Adipocyte (in vitro differentiated cells): ENCODE measurements at places on chromosomes 3 and 15.

DNA sequence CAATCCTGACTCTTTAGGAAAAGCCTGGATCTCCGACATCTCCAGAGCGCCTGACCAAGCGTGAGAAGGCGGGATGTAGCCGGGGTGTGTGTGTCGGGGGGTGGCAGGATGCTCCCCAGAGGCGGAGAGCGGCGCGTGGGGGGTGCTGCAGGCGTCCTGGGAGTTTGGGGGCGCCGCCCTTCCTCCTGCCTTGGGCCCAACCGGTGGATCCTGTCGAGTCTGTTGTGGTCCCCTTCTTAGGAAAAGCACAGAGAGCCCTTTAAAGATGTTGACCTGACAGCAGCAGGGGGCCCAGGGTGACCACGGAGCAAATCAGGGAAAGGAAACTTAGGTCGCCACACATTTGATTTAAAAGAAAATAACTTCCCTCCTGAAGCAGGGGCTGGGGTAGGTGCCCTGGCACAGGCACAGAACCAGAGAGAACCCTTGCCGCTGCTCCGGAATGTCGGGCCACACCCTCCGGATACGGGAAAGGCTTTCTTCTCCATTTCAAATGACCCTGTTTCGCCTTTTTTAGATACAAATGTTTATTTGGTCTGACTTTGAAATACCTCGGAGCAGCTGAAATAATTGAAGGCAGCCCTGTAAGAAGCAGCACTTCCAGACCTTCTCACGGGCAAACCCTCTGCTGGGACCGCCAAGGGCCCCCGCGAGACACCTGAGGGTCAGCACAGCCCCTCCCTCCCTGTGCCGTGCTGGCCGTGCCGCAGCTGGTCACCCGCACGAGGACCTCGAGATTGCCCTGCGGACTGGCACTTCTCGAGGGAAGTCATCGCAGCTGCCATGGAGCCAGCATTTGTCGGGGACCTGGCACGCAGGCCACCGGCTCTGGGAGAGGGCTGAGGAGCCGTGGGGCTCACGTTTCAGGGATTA is 102.9 kb upstream of the KLF13 start:
- DNase-seq = peak; percentile 39

DNA sequence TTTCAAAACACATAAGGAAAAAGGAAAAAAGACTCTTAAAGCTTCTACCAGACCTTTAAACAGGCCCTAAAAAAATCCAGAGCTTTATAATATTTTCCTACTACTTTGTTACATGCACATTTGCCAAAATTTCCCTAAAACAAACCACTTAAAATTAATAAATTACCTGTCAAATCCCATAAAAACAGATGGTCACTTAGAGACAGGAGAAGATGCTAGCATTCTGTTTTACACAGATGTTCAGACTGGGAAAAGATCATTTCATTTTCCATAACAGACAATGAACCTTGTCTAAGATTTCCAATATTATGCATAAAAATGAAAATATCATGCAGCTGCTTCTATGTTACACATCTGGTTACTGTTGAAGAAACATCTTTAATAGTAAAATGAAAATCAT is 66.6 kb downstream of the SUCLG2 start:
- no peak for DNase-seq

- DNase-seq = no peak
Measured at GRCh38 chr3:87576752-87577151, 300.4 kb upstream of the POU1F1 start.

GRCh38 chr3:99128235-99128634 is 226.7 kb upstream of the DCBLD2 start:
- peak; percentile 49 for DNase-seq

DNA sequence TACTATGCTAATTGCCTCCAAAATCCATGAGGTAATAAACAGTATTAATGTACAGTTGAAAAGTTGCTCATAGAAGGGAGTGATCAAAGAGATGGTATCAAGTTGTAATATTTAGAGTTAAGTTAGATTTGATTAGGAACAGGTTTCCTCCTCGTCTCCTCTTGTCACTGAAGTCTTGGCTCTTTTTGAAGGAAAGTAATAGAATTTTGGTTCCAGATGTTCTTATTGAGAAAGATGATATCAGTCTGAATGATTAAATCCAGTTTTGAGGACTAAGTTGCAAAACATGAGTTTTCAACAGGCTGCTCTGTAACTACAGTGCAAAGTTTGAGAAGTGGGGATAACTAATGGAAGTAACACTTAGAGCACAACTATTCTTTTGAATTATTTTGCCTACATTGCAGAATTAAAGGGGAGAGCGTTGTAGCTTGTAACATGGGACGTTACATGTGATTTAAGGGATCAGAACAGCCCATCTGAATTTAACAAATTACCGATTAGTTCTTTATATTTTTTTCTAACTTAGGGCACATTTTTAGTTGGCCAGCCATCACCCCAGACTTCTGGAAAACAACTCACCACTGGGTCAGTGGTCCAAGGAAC is 48.3 kb downstream of the MAP6D1 start:
- DNase-seq = peak; percentile 80

GRCh38 chr15:101504866-101505609 is 15.5 kb upstream of the PCSK6 start:
- no peak for DNase-seq

GRCh38 chr3:63687278-63688225 is 35.1 kb downstream of the SNTN start:
- no peak for DNase-seq

DNA sequence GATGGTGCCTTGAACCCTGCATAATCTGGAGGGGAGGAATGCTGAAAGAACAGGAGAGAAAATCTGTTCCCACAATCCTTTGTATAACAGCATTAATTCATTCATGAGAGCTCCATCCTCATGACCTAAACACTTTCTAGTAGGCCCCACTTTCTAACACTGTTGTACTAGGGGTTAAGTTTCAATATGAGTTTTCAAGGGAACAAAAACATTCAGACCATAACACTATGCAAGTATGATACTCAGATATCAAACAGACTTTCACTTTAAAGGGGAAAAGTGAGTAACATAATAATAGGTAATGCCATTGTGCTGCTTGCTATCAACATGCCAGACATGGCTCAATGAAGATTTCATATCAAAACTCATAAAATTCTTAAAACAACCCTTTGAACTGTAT is 32.4 kb upstream of the PLSCR2 start:
- DNase-seq = no peak

DNA sequence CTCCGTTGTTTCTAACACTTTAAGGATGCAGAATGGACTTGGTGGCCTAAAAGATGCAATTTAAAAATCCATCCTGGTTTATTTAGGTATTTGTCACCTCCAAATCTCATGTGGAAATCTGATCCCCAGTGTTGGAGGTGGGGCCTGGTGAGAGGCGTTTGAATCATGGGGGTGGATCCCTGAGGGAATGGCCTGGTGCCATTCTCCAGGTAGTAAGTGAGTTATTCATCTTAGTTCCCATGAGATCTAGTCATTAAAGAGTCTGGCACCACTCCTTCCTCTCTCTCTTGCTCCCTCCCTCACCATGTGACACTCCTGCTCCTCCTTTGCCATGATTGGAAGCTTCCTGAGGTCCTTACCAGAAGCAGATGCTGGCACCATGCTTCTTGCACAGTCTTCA is 339.1 kb downstream of the NTRK3 start:
- no peak for DNase-seq

- peak; percentile 8 for DNase-seq
Measured at GRCh38 chr3:169552533-169552932, 111.0 kb downstream of the MECOM start.

DNA sequence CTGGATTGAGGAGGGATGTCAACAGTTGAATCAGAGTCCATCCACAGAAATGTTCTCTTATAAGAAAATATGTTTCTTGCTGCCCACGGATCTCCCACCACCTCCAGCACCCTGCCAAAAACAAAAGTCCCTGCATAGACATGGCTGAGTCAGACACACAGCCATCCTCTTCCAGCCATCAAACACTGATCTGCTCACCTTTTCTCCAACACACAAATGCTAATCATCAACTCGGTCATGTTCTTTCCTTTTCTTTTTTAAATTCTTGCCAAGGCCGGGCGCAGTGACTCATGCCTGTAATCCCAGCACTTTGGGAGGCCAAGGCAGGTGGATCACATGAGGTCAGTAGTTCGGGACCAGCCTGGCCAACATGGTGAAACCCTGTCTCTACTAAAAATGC is 110.7 kb upstream of the IL12A start:
- no peak for DNase-seq

DNA sequence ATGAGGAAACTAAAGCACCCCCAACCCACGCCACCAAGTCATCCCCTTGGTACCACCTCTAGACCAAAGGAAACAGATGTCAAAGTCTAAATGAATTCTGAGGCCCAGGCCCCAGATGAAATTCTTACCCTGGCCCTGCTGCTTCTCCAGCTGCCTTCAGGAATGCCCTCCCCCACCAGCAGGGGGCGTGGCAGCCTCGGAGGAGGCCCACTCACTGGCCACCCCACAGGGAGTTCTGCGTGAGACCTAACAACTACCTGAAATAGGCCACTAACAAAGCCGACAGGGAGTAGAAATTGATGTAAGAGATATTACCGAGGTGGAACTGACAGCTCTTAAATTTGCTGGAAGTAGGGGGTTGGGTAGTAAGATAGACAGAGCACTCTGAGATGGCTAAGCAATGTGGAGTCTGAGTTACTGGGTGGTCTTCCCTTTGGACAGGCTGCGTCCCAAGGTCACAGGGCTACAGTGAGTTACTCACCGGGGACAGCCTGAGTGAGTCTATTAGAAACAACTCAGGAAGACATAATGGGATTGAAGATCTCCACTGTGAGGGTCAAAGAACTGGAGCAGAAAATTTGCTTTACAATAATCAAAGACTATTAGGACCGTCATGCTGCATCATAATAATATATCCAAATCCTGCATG is 240.7 kb downstream of the SHOX2 start:
- no peak for DNase-seq

DNA sequence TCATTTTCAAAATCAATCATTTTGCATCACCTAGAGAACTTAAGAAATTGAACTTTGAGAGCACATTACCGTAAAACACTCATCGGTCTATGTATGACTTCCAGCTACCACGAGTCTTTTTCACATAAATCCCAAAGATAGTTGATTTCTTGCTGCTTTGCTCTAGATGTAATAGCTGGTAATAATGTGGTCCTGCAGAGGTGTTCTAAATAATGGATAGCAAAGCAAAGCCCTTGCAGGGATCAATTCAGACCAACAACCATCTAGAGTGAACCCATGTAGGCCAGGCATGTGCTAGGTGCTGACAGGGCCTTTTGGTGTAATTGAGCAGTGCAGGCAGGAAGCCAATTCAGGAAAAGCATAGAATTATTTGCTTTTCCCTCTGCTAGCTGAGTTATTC is 26.1 kb upstream of the C3orf80 start:
- no peak for DNase-seq

DNA sequence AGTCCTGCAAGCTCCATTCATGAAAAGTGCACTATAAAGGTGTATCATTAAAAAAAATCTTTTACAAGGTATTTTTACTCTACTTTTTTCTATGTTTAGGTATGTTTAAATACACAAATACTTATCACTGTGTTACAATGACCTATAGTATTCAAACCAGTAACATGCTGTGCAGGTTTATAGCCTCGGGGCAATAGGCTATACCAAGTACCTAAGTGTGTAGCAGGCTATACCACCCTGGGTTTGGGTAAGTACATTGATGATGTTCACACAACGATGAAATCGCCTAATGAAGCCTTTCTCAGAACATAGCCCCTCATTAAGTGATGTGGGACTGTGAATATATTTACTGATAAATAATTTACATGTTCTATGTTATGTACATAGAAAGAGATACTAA is 104.6 kb downstream of the ATP1B3 start:
- DNase-seq = no peak

- no peak for DNase-seq
Measured at GRCh38 chr3:37598808-37599581, 262.7 kb upstream of the CTDSPL start.

GRCh38 chr3:13027154-13027553 is 46.1 kb downstream of the IQSEC1 start:
- DNase-seq = no peak

- peak; percentile 77 for DNase-seq
Measured at GRCh38 chr3:129824926-129825541, 68.5 kb downstream of the TMCC1 start.

GRCh38 chr3:170499562-170500156 is 81.0 kb downstream of the CLDN11 start:
- peak; percentile 87 for DNase-seq

DNA sequence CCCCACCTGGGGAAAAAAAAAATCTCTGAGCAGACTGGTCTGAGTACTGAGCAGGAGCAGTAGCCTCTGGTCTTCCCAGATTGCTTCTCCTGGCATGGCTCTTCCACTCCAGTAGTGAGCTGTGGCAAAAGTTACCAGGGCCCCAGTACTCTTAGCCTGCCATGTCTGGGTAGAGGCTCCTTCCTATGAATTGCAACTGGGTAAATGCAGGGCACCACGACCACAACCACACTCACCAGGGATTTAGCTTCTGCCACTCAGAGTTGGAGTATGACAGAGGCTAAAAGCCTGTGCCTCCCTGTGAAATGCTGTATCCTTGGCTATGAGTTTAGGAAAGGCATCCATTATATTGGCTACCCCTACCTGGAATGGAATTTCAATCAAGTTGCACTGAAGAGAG is 67.9 kb upstream of the CCDC54 start:
- DNase-seq = no peak

DNA sequence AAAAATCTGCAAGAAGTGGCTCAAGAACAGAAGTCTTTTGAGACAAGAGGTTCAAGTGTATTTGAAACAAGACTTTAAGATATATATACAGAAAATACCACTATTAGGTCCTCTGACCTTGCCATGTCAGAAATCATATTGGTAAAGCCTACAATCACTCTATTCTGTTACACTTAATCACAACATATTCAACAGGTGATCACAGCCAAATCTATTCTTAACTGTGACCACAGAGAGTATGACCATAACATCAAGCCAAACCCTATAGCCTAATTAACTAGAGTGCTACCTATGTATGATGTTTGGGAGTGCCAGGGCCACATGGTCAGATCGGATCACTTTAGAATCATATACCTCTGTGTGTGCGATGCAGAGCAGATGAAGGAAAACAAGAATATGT is 2.2 kb downstream of the DNAJC19 start:
- no peak for DNase-seq

- no peak for DNase-seq
Measured at GRCh38 chr3:135967867-135968266, 2.3 kb downstream of the PPP2R3A start.

- no peak for DNase-seq
Measured at GRCh38 chr3:122055215-122055614, at the start of gene CD86. CD86 (plus strand) TSS chr3:122055362; CDS start chr3:122055490, 128 bp downstream.

GRCh38 chr15:81170511-81170910 is 26.2 kb upstream of the IL16 start:
- peak; percentile 42 for DNase-seq
